ENCODE measurements at places on chromosomes 2 and 18.

DNA sequence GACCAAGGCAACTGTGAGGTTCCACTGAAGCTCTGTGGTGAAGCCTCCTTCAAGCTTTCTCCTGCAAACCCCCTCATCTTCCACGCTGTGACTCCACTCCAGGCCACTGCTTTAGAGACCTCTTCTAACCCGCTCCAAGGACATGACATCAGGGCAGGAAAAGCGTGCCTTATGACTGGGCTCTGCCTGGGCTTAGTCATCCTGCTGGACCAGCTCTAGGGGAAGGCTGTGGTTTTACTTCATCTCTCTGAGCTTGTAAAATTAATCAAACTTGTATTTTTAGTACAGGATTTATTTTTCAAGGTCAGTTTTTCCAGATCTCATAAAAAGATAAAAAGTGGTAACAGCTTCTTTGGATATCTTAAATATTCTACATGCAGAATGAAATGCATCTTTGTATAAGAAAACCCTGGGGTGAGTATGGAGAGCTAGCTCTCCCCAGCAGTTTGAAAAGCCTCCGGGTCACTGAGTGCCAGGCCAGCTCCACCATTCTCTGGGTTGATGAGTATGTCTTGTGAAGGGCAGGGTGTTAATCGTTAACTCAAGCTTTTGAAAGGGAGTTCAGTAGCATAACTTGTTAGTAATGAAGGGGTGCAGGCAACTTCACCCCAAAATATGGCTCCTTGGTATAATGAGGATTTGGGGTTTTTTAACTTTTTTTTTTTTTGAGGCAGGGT is 33.1 kb upstream of the YPEL5 start:
- DNase-seq = no peak

DNA sequence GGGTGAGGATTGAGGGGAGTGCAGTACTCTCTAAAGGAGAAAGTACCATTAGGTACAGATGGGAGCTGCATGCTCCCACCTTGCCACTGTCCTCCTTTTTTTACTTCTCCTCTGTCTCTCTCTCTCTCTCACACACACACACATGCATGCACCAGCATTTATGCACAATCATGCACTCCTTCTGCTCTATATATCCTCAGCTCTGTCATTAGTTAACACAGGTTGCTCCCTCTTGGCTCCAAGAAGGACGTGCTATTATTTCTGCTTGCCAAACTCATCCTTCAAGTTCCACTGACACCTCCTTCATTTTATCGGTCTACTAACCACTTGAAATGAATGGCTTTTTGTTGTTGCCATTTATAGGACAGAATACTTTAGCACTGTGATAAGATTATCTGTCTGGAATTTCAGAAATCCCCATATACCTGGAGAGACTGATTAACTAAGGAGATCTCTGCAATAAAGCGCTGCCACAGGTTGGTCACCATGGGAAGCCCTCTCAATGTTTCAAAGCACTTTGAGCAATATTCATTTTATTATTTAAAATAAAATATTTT is 178.5 kb upstream of the TRIB2 start:
- no peak for DNase-seq

DNA sequence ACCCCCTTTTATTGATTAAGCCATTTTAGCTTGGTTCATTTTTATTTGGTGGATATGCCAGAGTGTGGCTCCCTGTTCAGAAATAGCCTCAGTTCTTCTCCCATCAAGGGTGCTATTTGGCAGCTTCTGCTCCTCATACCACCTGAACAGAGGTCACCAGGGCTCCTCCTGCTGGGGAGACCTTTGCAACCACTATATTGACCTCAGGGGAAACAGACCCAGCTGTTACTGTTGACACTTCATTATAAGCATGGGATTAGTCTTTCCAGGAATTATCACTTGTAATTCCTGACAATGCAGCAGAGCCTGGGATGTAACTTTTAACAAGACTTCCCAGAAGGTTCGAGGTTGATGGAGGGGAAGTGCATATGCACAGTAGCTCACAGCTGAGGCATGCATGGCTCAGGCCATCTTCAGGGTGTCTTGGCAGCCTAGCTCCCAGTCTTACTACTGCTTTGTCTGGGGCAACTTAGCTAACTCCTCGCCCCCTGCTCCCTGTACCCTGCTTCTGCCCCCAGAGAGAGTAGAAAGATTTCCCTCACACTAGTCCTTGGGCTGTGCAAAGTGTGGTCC is 239.4 kb upstream of the SPRED2 start:
- DNase-seq = no peak

- DNase-seq = no peak
These were observed 22.8 kb downstream of the OTOF start for GRCh38 chr2:26455037-26455669.

GRCh38 chr2:138486363-138487198 is 15.0 kb upstream of the SPOPL start:
- DNase-seq = no peak

DNA sequence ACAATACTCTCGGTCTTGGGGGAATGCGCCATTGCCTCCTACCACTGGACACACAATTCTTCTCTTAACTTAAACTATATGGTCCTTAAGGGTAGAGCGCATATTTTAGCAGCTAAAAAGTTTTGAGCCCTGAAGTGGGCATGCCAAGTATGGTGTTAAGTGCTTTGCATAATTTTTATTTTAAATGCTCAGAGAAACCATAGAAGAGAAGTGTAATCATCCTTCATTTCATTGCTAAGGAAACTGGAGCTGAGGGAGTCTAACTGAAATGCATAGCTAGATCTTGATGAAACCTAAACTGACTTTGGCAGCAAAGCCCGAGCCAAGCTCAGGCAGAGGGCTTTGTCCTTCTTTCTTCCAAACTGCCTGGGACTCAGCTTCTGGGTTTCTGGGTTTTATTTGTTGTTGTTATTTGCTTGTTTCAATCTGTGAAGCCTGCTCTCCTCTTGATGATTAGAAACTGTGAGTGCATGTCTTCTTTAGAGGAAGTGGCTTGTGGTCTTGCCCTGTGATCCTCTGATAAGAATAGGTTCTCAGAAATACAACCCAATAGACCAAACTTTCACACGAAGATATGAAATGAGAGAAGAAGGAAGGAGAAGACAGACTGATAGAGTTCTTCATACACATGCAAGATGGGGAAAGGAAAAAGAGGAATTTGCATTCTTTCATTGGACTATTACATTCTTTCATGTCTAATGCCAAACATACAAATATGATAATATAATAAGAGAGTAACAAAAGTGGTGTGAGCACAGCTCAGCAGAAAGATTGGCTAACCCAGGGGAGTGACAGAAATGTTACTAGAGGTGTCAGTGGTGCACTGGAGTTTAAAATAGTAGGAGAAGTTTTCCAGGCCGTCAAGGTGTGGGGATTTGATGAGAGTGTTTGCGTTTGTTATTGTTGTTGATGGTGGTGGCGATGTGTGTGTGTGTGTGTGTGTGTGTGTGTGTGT is 7.5 kb upstream of the RNF144A start:
- peak; percentile 68 for DNase-seq

DNA sequence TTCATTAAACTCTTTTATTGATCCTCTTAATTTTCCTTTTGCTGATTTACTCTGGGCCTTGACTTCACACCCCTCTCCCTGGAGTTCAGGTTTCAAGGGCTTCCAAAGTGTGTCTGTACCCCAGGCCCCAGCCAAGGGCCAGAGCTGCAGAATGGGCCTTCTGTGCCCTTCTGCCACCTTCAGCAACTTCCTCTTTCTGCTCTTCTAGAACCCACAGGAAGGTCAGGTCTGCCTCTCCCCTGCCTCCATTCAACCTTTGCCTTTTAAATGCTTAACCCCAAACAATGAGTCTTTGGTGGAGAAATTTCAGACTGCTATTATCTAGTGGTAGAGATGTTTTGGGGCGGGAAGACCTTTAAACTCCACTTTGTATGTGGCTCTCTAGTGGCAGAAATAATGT is 63.1 kb downstream of the TSN start:
- no peak for DNase-seq

DNA sequence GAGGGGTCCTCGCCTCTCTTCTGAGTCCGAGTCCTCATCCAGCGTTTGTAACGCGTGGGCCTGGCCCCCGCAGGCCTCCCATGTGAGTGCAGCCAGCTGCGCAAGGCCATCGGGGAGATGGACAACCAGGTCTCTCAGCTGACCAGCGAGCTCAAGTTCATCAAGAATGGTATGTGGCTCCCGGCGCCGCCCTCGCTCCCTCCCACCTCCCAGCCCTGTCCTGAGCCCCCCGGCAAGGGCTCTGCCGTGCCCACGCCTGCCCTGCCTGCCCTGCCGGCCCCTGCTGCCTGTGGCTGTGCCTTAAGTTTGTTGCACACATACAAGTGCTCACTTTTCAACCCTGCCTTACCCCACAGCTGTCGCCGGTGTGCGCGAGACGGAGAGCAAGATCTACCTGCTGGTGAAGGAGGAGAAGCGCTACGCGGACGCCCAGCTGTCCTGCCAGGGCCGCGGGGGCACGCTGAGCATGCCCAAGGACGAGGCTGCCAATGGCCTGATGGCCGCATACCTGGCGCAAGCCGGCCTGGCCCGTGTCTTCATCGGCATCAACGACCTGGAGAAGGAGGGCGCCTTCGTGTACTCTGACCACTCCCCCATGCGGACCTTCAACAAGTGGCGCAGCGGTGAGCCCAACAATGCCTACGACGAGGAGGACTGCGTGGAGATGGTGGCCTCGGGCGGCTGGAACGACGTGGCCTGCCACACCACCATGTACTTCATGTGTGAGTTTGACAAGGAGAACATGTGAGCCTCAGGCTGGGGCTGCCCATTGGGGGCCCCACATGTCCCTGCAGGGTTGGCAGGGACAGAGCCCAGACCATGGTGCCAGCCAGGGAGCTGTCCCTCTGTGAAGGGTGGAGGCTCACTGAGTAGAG is 14.4 kb upstream of the ALLC start:
- no peak for DNase-seq

GRCh38 chr2:184598002-184598315 is 370 bp upstream of the ZNF804A start:
- DNase-seq = no peak

DNA sequence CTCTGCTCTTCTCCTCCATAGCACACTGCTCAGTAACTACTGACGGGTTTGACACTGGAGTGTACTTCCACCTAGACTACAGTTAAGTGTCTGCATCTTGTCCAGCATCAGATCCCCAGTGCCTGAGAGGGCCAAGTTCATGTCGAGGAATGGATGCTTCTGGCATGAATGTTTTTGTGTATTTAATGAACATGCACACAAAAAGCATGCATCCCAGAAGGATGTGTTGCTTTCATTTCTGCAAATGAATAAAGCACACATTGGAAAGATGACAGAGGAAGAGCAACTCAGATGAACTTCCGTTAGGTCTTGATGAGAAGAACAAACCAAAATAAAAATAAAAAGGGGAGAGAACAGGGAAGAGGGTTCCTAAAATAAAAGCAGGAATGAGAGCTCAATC is 27.9 kb downstream of the C2orf49 start:
- no peak for DNase-seq

- DNase-seq = no peak
These were observed 48.2 kb downstream of the ARL4C start for GRCh38 chr2:234448506-234449184.

- no peak for DNase-seq
These were observed 25.6 kb upstream of the DNMT3A start for GRCh38 chr2:25367296-25367695.

DNA sequence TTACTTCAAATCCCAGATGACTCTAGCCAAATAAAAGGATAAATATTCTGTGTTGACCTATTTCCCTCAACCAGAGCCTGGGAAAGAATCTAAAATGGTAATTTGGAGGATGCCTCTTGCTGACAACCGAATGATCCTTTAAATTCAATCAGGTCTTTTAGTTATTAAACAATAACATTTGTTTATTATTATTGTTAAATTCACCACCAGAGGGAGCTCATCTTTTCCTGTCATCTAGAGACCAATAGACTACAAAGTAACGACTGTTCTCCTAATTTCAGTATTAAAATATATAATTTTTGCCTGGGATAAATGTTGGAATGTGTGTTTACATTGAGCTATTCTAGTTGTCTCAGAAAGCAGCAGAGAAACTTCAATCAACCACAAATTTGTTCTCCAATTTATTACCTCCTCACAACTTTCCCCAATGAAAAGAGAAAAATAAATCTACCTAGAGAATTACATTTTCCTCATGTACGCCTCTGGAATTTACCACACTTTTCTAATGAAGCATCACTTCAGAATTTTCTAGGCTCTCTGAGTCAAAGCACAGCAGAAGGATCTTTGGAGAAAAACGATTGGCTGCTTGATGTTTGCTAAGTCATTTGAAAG is 142.7 kb downstream of the SCG2 start:
- no peak for DNase-seq

- DNase-seq = peak; percentile 2
These were observed 1516.1 kb downstream of the RPIA start for GRCh38 chr2:90207454-90208058.

All from CD4-positive, alpha-beta T cell treated with Interleukin-1 beta for 1 hour (primary cell).